ENCODE measurements at places on chromosomes 6 and 20. TPM values are rescaled to one million over a fixed set of nuclear protein-coding genes. Genes with fewer than 3 reads are reported as not detected.

OGFRL1 gene
- total RNA-seq: 4.2 TPM

GUCA1A gene
- not detected for total RNA-seq

BAK1 gene
- 67.9 TPM for total RNA-seq

MEI4 gene
- total RNA-seq: not detected

KHDC1 gene
- total RNA-seq: 6.4 TPM
